ENCODE measurements at places on chromosomes 2 and 18.

GRCh38 chr18:46071653-46072375, at the start of gene PSTPIP2:
PSTPIP2 (minus strand) TSS chr18:46072260; CDS start chr18:46072188, 72 bp downstream.
- no peak for DNase-seq

- DNase-seq, result no peak
Measured at GRCh38 chr2:162257425-162257824, 14.2 kb upstream of the FAP start.

DNA sequence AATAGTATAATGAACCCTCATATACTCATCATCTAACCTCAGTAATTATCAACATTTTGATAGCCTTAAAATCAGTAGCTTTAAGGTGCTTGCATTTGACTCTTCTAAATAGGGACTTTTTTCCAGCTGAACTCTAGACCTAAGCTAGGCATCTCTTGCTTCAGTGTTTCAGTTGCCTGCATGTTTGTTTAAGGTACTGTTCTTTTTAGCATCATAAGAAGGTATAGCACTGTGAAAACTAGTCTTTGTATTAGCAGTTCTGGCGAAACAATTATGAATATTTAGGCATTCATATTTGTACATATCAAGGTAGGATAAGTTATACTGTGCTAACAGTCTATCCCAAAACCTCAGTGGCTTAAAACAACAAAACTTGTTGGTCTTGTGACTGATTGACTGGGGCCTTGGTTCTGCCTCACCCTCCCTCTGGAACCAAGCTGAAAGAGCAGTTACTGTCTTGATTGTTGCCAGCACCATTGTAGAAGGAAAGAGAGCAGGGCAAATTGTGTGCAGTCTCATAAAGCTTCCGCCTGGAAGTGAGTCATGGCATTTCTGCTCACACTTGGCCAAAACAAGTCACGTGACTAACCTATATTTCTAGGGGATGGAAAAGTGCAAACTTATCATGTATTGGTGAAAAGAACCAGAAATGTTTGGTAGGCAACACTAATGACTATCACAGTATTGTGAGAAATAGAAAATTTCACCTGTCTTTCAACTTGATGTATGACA, 24.3 kb downstream of the GALNT1 start:
- no peak for DNase-seq

DNA sequence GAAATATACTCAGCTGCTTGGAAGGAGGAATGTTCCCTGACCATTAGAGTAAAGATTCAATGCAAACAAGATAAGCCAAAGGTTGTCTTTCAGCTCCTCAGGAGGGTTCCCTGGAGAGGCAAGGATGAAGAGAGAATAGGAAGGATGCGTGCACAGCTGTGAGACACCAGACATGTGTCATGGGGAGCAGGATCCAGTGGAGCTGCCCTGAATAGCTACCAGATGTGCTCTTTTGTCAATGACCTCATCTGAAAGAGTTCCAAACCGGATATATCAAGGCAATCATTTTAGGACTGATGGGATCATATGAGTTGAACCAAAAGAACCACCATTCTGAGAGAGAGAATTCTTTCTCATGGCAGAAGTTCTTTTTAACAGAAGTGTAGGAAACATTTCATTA, 490.6 kb downstream of the IRS1 start:
- no peak for DNase-seq
